ENCODE measurements at places on chromosomes 3 and 15. TPM values are rescaled to one million over a fixed set of nuclear protein-coding genes. Genes with fewer than 3 reads are reported as not detected.

GRCh38 chr3:45510519-45510918, 84.0 kb upstream of the LIMD1 start:
- no peaks in the 10 kb centered on the region for H3K27me3 ChIP-seq
- no peak overlapping the region for H3K4me3 ChIP-seq
- no peak for DNase-seq
- H3K36me3 ChIP-seq, result peaks cover 18% of the 10 kb centered on the region
- no peak overlapping the region for H3K27ac ChIP-seq

FOXB1 gene
- total RNA-seq, result not detected

- H3K27me3 ChIP-seq, result no peaks in the 10 kb centered on the region
- no peak for DNase-seq
- H3K27ac ChIP-seq, result no peak overlapping the region
- H3K4me1 ChIP-seq, result peaks cover 19% of the 10 kb centered on the region
These were observed 504.1 kb downstream of the NTRK3 start for GRCh38 chr15:87752250-87752951.

DNA sequence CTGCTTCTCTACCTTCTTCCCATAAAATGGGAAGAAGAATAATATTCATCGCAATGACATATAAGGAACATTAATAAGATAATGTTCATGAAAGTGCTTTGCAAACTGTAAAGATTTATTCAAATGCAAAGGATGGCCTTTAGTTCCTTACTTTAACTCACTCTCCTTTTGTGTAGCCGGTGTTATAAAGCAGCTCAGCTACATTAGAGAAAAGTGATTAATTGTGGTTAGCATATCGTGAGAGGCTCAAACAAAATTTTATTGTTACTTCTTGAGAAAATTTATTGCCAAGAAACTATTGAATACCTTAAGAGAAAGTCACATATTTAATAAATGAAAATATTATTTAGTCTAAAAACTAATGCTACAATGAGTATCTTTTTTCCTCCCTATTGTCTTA, 250.7 kb upstream of the NR2E3 start:
- no peaks in the 10 kb centered on the region for H3K27me3 ChIP-seq
- DNase-seq, result no peak
- no peak overlapping the region for H3K4me3 ChIP-seq

CD86 gene
- total RNA-seq, result 1.8 TPM

GRCh38 chr3:142027735-142028134, 121.6 kb downstream of the TFDP2 start:
- H3K4me3 ChIP-seq, result peak overlapping the region; percentile 51
- H3K27me3 ChIP-seq, result no peaks in the 10 kb centered on the region
- no peak for DNase-seq

SLC6A11 gene
- total RNA-seq, result not detected

- no peak overlapping the region for H3K4me3 ChIP-seq
- DNase-seq, result no peak
- H3K27me3 ChIP-seq, result no peaks in the 10 kb centered on the region
- no peaks in the 10 kb centered on the region for H3K36me3 ChIP-seq
- no peak overlapping the region for H3K27ac ChIP-seq
- H3K4me1 ChIP-seq, result peaks cover 10% of the 10 kb centered on the region
These were observed 12.4 kb downstream of the NTRK3 start for GRCh38 chr15:88243895-88244787.

GRCh38 chr15:51884517-51885236, 55.2 kb downstream of the TMOD3 start:
- DNase-seq, result no peak
- H3K4me3 ChIP-seq, result no peak overlapping the region
- peaks cover 29% of the 10 kb centered on the region for H3K4me1 ChIP-seq
- H3K36me3 ChIP-seq, result peaks cover 4% of the 10 kb centered on the region

DNA sequence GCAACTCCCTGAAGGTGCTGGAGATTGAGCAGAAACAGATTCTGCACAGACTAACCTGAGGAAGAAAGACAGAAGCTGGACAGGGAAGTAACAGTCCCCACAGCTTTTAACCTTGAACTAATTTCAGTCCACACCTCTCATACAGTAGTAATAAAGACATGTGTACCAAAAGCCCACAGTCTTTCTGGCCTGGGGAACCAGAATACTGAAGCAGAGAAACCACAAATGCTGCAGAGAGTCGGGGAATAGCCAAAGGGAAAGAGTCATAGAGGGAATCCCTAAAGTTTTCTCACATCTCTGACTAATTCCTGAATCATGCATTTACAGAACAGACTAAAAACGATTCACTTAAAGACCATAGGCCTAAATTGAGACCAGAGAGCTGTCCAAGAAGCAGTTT, 503.4 kb upstream of the NECTIN3 start:
- no peaks in the 10 kb centered on the region for H3K27me3 ChIP-seq
- H3K36me3 ChIP-seq, result no peaks in the 10 kb centered on the region
- H3K4me1 ChIP-seq, result no peaks in the 10 kb centered on the region

ARHGEF26 gene
- 124 TPM for total RNA-seq

GPR171 gene
- 0.46 TPM for total RNA-seq

GRCh38 chr15:81400640-81401236, 26.7 kb upstream of the TMC3 start:
- no peak overlapping the region for H3K4me3 ChIP-seq
- no peak for DNase-seq
- no peak overlapping the region for H3K27ac ChIP-seq
- no peaks in the 10 kb centered on the region for H3K4me1 ChIP-seq
- H3K27me3 ChIP-seq, result peaks cover 16% of the 10 kb centered on the region

MUC20 gene
- 2.7 TPM for total RNA-seq

DNA sequence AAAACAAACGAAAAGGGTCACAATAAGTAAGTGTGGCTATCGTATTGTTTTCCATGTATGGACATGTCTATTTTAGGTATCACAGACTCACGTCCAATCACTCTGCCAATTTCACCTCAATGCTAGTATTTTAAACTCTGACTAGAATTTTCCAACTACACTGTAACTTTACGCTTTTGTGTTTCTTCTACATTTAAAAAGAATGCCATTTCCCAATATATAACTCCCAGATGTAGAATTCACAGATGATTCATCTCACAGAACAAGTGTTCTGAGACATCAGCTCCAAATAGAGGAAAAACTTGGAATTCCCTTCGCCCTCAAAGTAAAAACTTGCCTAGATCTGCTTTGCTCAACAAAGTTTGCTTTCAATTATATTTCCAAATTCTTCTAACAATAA, 14.2 kb downstream of the LRIG1 start:
- no peaks in the 10 kb centered on the region for H3K27me3 ChIP-seq
- DNase-seq, result no peak
- H3K27ac ChIP-seq, result peak overlapping the region; percentile 87
- no peak overlapping the region for H3K4me3 ChIP-seq
- H3K4me1 ChIP-seq, result peaks cover 100% of the 10 kb centered on the region

DCUN1D1 gene
- 41.1 TPM for total RNA-seq

DNA sequence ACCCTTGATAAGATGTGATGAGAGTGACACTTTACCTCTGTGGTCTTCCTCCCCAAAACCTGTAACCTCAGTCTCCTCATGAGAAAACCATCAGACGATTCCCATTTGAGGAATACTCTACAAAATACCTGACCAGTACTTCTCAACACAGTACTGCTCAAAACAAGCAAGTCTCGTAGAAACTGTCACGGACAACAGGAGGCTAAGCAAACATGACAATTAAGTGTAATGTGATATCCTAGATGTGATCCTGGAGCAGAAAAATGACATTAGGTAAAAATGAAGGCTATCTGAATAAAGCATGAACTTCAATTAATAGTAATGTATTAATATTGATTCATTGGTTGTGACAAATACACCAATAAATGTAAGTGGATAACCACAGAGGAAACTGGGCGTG, 113.6 kb downstream of the CACNA2D3 start:
- H3K36me3 ChIP-seq, result no peaks in the 10 kb centered on the region
- H3K27ac ChIP-seq, result no peak overlapping the region
- H3K4me3 ChIP-seq, result no peak overlapping the region
- no peaks in the 10 kb centered on the region for H3K27me3 ChIP-seq
- H3K4me1 ChIP-seq, result no peaks in the 10 kb centered on the region
- DNase-seq, result no peak

TMEM207 gene
- not detected for total RNA-seq

TF gene
- total RNA-seq, result 0.32 TPM

CCDC54 gene
- not detected for total RNA-seq

- H3K27me3 ChIP-seq, result no peaks in the 10 kb centered on the region
- no peak overlapping the region for H3K4me3 ChIP-seq
- DNase-seq, result no peak
- peaks cover 48% of the 10 kb centered on the region for H3K4me1 ChIP-seq
These were observed 632.2 kb downstream of the FOXP1 start for GRCh38 chr3:70951316-70951715.

VWA5B2 gene
- total RNA-seq, result 0.33 TPM

GRCh38 chr3:171044835-171045793, 18.6 kb upstream of the SLC2A2 start:
- no peak overlapping the region for H3K4me3 ChIP-seq
- no peak for DNase-seq
- H3K36me3 ChIP-seq, result no peaks in the 10 kb centered on the region
- H3K27ac ChIP-seq, result no peak overlapping the region

DNA sequence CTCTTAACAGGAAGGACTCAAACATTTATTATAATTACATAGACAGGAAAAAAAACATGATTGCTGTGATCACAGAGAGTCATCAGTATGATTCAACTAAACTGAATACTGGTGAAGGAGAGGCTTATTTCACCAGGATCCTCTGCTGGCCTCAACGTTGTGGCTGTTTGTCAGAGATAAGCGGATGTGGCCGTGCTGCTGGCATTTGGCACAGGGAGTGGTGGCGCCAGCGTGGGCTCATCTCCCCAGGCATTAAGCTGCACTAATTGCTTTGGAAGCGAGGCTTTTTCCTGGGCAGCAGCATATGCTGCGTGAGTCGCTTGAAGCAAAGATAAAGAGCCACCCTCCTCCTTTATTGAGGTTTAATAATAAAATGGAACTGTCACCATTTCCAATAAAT, 306.7 kb downstream of the LRTM1 start:
- H3K4me3 ChIP-seq, result no peak overlapping the region
- DNase-seq, result no peak
- H3K27me3 ChIP-seq, result no peaks in the 10 kb centered on the region
- no peak overlapping the region for H3K27ac ChIP-seq

- no peaks in the 10 kb centered on the region for H3K27me3 ChIP-seq
- no peak overlapping the region for H3K27ac ChIP-seq
- H3K4me1 ChIP-seq, result no peaks in the 10 kb centered on the region
These were observed 890.9 kb downstream of the GBE1 start for GRCh38 chr3:80870476-80871041.

FSD2 gene
- not detected for total RNA-seq

NR2E3 gene
- total RNA-seq, result not detected

GRCh38 chr3:124398594-124398993, 331.7 kb upstream of the UMPS start:
- DNase-seq, result no peak
- peaks cover 7% of the 10 kb centered on the region for H3K4me1 ChIP-seq
- no peak overlapping the region for H3K4me3 ChIP-seq
- peaks cover 9% of the 10 kb centered on the region for H3K36me3 ChIP-seq

DNA sequence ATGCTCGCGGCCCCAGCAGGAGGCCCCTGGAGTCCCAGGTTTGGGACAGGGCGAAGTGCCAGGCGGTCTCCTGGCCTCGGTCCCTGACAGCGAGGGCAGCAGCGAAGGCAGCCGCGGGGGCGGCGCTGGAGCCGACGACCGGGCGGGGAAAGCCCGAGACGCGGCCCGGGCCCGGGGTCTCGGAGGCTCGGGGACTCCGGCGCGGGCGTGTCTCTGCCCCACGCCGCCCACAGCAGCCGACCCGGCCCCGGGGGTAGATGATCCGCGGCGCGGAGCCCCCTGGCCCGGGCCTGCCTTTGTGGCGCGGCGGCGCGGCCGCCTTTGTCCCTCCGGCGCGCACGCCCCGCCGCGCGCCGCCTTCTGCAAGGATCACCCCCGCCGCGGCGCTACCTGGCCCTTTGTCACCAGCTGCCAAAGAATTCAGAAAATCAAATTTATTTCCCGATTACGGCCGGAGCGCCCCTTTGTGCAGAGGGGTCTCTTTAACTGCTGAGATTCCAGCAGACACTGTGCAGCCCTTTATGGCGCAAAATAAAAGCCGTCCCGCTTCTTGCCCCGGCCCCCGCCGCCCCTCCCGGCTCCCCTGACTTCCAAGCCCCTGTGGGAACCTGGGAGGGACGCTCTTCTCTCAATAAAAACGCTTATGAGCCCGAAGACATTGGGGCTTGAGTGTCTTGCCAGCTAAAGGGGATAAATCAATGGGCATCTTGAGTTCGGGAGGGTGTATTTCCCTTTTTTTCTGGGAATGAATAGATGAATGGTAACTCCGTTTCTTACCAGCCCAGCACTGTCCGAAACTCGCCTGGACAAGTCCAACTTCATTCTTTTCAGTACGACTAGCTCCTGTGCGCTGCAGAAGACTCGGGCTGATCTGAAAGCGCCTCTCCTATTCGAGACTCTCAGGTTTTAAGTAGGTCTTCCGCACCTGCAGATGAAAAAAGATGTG, 68.4 kb downstream of the HES1 start:
- DNase-seq, result no peak
- H3K4me1 ChIP-seq, result peaks cover 25% of the 10 kb centered on the region
- H3K36me3 ChIP-seq, result no peaks in the 10 kb centered on the region
- H3K27ac ChIP-seq, result no peak overlapping the region
- H3K4me3 ChIP-seq, result peak overlapping the region; percentile 42

DNA sequence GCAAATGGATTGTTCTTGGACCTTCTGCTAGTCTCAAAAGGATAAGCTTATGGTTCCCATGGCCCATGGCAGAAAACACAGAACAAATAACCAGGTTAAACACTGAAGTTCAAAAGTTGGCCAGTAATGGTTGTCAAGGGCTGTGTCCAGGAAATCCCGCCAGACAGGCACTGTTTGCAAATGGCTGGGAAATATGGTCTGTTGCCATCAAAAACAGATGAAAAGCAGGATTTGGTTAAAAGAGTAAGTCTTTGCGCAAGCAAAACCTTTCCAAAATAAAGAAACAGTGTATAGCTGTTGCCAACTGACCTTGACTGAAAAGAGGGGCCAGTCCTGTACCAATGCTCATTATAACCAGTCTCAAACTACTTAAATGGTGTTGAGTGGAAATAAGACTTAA, 58.6 kb downstream of the WWTR1 start:
- peaks cover 68% of the 10 kb centered on the region for H3K4me1 ChIP-seq
- H3K27me3 ChIP-seq, result no peaks in the 10 kb centered on the region
- DNase-seq, result no peak
- H3K36me3 ChIP-seq, result no peaks in the 10 kb centered on the region
- peak overlapping the region; percentile 1 for H3K27ac ChIP-seq

ATP13A4 gene
- 0.17 TPM for total RNA-seq

DNA sequence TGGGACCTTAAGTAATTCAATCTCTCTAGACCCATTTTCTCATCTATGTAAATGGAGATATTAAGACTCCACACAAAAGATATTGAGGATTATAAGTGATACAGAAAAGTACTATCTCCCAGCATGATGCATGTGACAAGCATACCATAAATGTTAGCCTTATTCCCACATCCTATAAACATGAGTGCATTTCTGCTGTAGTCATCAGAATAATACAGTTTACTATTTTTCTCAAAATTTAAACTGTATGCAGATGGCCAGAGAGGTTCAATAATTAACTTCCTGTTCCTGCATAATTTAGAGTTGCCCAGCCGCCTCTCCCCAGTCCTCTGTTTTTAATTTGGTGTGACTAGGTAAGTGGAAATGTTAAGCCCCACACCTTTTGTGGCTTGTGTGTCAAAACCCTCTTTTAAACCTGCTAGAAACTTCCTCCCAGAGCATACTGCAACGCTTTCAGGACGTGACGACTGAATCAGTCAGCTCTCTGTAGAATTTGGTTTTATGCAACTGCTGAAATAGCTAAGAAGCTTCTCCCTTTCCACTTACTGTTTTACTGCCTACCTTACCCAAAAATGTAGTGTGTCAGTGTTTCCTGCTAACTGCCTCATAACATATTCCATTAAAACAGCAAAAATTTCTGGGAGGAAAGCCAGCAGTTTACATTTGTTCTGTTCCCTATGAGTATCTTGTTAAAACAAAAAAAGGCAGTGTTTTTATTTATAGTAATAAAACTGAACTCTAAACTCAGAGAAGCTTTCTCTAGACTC, 1037.9 kb downstream of the EPHA3 start:
- no peak overlapping the region for H3K4me3 ChIP-seq
- no peaks in the 10 kb centered on the region for H3K27me3 ChIP-seq
- no peak for DNase-seq
- H3K27ac ChIP-seq, result no peak overlapping the region
- no peaks in the 10 kb centered on the region for H3K36me3 ChIP-seq
